Activated CD4-positive, alpha-beta T cell treated with anti-CD3 and anti-CD28 coated beads for 24 hours (primary cell): ENCODE measurements at places on chromosomes 7 and 10.

GRCh38 chr10:51508156-51508555 lies 191.2 kb downstream of the CSTF2T start:
- no peak for DNase-seq

GRCh38 chr7:150964593-150965111 lies 13.5 kb downstream of the KCNH2 start:
- no peak for DNase-seq

GRCh38 chr7:101597941-101598340 lies 31.2 kb downstream of the MYL10 start:
- DNase-seq, result no peak

- no peak for DNase-seq
Observed at GRCh38 chr10:132423966-132424861, 27.2 kb downstream of the PWWP2B start.

DNA sequence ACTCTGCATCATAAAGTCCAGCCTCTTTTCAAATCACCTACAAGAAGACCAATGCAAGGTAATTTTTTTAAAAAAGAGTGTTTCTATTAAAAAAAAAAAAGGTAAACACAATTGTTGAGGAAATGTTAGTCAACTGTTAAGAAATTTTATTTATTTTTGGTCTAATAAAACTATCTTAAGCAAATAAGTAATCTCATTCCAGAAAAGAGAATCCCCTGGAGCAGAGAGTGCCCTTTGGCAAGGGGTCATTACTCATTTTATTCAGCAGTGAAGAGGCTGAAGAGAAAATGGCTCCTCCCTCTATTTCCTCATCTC lies 63.4 kb upstream of the GSDME start:
- no peak for DNase-seq

DNA sequence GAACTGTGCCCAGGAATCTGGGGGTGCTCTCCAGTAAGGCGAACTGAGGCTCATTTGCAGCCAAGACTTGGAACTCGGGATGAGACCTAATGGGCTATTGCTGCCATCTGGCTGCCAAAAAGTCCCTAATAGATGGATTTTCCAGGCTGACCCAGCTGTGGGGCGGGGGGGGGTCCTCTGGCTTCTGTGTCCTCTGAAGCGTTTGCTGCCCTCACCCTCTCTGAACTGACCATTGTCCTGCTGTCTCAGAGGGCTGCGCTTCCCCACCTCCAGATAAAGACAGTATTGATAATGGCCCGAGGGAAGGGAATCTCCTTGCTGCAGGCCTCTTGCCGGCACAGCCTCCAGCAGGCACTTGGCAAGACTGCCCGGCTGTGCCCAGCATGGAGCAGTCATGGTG lies 46.6 kb downstream of the CLEC2L start:
- no peak for DNase-seq

- no peak for DNase-seq
Observed at GRCh38 chr10:120428754-120429153, 28.3 kb upstream of the PLPP4 start.

GRCh38 chr7:47332681-47333553 lies 249.0 kb downstream of the TNS3 start:
- DNase-seq, result no peak

DNA sequence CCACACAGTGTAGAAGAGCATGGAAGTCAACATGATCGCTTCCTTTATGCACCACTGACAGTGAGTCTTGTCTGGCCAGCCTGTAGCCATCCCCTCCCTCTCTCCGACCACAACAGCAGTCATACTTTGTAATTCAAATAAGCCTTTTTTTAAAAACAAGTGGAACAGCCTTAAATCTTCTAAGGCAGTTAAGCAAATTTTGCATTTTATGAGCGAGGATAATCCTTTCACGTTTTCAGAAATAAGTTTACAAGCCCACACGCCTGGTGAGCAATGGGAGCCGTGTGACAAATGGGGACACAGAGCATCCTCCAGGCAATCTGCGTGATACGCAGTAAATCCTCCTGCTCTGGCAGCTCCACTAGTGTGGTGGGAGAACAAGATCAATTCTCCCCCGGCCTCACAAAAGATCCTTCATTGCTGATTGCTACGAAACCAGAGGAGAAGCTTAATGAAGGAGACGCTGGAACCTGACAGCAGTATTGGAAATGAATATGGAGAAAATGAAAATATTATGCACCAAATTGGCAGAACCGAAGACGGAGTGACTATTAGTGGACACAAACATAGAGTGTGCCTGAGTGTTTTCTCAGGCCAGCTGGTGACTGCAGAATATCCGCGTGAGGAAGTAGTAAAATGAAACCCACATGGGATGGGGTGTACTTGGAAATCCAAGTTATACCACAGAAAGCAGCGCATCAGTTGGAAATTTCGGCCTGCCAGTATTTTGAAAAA lies 104.2 kb upstream of the CDCA7L start:
- DNase-seq, result no peak

DNA sequence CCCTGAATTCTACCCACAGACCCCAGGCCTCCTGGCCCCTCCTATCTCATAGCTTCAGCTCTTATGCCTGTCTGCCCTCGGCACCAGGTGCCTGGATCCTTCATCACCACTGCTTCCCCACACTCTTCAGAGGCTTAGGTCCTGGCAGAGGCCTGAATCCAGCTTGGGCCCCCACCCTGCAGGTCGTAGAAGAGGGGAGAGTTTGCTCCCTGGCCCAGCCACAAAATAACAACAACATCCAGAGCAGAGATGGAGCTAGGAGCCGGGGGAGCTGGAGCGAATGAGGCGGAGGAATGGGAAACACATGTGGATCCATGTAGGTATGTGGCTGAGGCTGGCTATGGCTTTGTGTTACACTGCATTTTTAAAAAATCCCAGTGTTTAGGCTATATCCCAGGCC lies 7.8 kb upstream of the OPN4 start:
- DNase-seq, result no peak

DNA sequence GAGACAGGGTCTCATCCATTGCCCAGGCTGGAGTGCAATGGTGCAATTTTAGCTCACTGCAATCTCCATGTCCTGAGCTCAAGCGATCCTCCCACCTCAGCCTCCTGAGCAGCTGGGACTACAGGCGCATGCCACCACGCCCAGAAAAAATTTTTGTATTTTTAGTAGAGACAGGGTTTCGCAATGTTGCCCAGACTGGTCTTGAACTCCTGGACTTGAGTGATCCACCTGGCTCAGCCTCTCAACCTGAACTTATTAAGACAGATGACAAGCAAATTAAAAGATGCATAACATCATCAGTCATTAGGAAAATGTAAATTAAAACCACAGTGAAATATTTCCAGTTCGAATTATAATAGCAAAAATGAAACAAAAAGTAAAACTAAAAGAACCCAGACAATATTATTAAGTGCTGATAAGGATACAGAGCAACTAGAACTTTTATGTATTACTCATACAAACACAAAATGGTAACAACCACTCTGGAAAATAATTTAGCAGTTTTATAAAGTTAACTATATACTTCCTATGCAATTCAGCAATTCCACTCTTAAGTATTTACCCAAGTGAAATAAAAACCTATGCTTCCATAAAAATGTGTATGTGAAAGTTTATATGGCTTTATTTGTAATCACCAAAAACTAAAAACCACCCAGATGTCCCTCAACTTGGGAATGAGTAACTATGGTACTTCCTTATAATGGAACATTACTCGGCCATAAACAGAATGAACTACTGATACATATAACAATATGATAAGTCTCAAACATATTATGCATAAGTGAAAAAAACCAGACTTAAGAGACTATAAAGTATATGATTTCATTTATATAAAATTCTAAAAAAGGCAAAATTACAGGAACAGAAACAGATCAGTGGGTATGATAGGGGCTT lies 15.3 kb downstream of the ZFAND4 start:
- DNase-seq, result no peak

- no peak for DNase-seq
Observed at GRCh38 chr7:118286131-118286530, 61.6 kb downstream of the ANKRD7 start.

DNA sequence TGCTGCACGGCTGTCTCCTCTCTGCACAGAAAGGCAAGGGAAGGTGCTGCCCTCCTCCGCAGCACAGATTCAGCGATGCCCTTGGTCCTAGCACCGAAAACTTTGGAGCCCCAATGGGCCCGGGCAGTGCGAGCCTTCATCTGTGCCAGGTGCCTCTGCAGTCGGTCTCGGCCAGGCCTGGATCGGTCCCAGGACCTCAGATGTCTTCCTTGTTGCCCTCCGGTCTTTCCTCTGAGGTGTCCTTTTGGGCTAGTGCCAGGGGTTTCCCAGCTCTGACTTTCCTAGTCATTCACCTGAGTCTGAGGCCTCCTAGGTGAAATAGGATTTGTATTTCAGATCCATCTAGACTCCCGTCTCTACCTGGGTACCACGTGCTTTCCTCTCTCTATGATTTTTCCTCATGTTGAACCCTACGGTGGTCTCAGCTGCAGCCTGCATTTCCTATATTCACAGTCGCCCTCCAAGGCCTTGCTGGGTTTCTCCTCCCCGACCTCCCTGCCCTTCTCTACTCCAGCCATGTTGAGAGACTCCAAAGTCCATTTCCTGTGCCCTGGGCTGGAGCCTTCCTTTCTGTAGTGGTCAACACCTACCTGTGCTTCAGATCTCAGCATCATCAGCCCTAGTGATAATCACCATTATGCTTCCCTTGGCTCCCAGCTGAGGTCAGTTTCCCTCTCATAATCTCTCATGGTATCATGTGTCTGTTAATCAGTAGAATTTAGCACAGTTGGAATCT lies 92.0 kb upstream of the PRSS58 start:
- no peak for DNase-seq

DNA sequence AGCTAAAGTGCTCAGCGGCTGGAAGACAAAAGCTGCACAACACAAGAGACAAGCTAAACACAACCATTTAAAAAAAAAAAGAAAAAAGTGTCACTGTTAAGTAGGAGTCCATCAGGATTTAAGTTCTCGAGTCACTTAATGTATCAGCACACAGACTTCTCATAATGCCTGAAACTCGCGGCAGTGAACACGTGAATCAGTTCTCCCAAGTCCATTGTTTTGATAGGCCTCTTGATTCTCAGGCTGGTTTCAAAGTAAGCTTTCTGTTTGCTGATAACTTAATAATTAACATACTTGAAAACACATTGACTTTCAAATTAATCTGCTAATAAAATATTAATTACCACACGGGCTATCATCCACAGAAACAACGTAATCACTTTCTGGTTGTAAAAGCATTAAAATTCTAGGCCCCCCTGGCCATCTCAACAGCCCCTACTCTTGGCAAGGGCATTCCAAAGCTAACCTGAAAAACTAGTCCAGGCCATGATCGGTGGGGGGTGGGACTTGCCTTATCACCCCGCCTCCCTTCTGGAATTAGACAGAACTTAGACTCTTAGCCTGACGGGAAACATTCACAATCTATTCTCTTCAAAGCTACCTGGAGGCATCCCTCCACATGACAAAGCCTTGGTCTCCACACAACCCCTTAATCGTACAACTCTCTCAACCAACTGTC lies 129.0 kb downstream of the DIP2C start:
- no peak for DNase-seq
